ENCODE measurements at places on chromosomes 4 and X. TPM values are rescaled to one million over a fixed set of nuclear protein-coding genes. Genes with fewer than 3 reads are reported as not detected.

- DNase-seq = no peak
Measured at GRCh38 chr4:88320780-88321373, 36.5 kb upstream of the PPM1K start.

- DNase-seq = no peak
Measured at GRCh38 chr4:119105605-119106004, 30.0 kb upstream of the MYOZ2 start.

DNA sequence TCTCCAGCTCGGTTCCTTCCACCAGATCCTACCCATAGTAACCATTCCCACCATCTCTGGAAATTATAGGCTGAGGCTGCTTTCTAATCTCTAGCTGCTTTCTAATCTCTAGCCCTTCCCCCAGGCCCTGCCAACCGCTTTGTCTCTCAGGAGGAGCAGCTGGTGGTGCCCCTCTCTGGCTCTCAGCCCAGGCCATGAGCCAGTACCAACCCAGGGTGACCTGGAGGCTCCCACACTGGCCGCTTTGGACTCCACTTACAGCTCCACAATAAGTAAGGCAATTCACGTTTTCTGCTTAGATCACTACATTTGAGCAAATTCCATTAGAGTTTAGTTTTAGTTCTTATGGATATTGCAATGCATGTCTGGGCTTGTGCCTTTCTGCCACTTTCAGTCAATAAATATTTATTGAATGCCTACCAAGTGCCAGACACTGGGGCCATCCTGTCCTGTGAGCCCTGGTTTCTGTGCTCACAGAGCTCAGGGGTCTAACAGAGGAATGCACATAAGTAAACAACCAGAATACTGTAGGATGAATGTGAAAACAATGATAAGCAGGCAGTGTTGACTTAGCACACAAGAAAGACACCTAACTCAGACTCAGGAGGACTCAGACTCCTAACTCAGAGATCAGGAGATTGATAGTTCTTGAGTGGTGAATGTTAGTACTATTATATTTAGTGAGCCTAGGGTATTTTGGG lies 38.9 kb downstream of the SMC1A start:
- DNase-seq = no peak

Gene DTHD1
- total RNA-seq = 0.29 TPM

Gene GSX2
- not detected for total RNA-seq

All from breast epithelium (tissue), 4 donors.